ENCODE measurements at places on chromosomes 2 and 18. TPM values are rescaled to one million over a fixed set of nuclear protein-coding genes. Genes with fewer than 3 reads are reported as not detected.
A peak's percentile ranks its signal among the peaks of the same experiment; 100 is the strongest.

- no peaks in the 10 kb centered on the region for H3K27me3 ChIP-seq
- no peak overlapping the region for H3K27ac ChIP-seq
- peaks cover 21% of the 10 kb centered on the region for H3K36me3 ChIP-seq
- H3K4me3 ChIP-seq, result no peak overlapping the region
- H3K4me1 ChIP-seq, result peaks cover 7% of the 10 kb centered on the region
These were observed 27.1 kb downstream of the SRBD1 start for GRCh38 chr2:45583977-45584376.

GRCh38 chr2:234802845-234803171 lies 149.0 kb upstream of the SH3BP4 start:
- H3K36me3 ChIP-seq, result no peaks in the 10 kb centered on the region
- no peaks in the 10 kb centered on the region for H3K4me1 ChIP-seq
- DNase-seq, result no peak
- no peaks in the 10 kb centered on the region for H3K27me3 ChIP-seq
- H3K4me3 ChIP-seq, result no peak overlapping the region

DNA sequence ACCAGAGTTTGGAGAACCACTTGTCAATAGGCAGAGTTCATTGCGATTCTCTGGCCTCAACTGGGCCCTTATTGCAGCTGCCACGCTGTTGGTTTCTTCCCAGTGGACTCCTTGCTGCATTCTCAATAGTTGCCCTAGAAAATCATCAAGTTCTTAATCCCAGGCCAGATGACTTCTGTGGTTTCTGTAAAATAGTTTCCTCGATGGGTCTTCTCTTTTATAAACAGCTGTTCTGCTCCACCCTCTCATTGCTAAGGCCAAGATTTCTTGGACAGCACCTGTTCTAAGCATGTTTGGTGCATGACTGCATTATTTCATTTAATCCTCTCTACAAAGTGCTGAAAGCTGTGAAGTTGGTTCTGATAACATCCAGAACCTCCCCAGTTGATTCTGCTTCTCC lies 131.0 kb downstream of the BCL2L11 start:
- no peaks in the 10 kb centered on the region for H3K4me1 ChIP-seq
- no peak for DNase-seq

DNA sequence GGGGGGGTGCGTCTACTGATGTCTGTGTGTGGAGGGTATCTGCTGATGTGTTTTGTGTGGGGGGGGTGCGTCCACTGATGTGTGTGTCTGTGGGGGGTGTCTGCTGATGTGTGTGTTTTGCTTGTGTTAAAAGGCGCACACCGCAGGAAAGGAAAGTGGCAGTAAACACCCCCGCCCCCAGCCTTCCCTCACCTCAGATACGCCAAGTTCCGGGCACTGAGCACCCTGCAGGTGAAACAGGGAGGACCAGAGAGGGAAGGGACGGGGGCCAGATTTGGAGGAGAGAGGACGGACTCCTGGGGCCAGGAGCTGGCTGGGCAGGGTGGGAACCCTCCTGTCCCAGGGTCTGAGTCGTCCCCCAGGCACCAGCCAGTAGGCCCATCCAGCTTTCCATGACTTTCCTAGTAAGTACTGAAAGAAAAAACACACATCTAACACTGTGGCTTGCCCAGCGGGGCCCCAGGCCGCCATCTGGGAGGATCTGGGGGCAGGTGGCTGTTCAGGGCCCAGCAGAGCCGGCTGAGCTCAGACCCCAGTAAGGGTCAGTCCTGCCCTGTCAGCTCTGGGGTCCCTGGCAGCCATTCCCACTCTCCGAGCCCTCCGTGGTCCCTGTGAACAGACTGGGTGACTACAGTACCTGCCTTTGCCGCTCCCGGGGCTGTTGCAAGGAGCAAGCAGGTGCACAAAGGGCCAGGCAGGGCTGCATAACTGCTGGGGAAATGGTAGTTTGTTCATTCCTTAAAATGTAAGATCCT lies 126.9 kb downstream of the NFATC1 start:
- H3K4me3 ChIP-seq, result no peak overlapping the region
- no peak overlapping the region for H3K27ac ChIP-seq
- H3K36me3 ChIP-seq, result no peaks in the 10 kb centered on the region
- no peak for DNase-seq
- H3K27me3 ChIP-seq, result no peaks in the 10 kb centered on the region
- no peaks in the 10 kb centered on the region for H3K4me1 ChIP-seq

GRCh38 chr2:26345283-26345544 lies 729 bp upstream of the SELENOI start:
- peak overlapping the region; percentile 96 for H3K4me3 ChIP-seq
- peak overlapping the region; percentile 97 for H3K27ac ChIP-seq
- peaks cover 17% of the 10 kb centered on the region for H3K4me1 ChIP-seq

- DNase-seq, result no peak
- no peak overlapping the region for H3K27ac ChIP-seq
- no peaks in the 10 kb centered on the region for H3K27me3 ChIP-seq
- H3K4me3 ChIP-seq, result no peak overlapping the region
- H3K36me3 ChIP-seq, result no peaks in the 10 kb centered on the region
These were observed 282.9 kb upstream of the REV1 start for GRCh38 chr2:99772591-99773331.

Gene FRZB
- total RNA-seq, result 0.20 TPM

Gene HDLBP
- total RNA-seq, result 670 TPM

Gene KCNG2
- not detected for total RNA-seq
